ENCODE measurements at places on chromosomes 11 and 22.

DNA sequence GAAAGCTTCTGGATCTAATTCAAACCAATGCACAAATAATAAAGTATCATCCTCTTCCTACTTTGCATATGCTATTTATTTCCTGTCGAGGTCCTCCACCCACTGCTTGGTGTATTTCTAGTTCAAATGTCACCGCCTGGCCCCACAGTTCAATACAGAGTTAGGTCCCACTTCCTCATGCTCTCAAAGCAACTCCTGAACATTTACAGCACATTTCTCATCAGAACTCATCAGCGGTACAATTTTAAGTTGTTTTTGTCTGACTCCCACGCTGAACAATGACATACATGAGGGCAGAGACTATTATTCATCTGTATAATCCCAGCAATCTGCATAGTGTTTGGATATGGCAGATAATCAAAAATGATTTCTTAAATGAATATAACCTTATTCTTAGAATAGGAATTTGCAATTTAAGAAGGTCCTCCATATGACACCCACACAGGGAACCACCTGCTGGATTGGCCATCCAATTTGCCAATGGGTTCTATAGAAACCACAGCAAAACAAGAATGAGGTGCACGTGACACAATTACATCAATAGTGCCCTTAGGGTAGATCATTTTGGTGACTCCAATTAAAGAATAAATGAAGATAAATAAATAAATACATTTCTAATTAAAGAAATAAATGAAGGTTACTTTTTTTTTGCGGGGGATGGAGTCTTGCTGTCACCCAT is 54.2 kb downstream of the SLC25A17 start:
- ATAC-seq: no peak

DNA sequence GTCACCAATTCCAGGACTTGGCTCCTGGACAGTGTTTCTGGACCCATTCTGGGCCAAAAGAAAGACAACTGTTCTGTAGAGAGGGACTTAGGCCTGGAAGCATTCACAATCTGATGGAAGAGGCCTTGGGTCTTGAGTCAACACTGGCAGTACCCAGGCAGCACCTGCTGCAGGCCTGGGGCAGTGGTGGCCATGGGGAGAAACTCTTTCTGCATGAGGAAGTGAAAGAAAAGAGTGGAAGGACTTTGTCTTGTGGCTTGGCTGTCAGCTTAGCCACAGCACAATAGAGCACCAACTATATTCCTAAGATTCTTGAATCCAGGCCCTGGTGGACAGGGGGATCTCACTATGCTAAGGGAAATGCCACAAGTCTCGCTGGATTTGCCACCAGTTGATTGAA is 70.6 kb downstream of the CTSC start:
- no peak for ATAC-seq

DNA sequence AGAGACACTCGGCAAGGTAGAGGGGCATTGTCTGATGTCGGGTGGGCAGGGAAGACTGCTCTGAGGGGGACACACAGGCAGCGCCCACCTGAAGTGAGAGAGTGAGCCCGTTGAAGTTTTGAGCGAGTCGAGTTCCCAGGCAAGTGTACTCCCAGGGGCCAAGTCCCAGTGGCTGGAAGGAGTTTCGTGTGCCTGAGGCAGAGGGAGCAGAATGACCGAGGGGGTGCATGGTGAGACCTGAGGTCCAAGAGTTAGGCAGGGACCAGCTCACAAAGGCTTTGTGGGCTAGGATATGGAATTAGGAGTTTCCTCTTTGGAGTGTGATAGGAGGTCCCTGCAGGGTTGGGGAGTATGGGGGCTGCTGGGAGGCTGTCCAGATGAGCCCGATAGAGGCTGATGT is 6.2 kb downstream of the SCN2B start:
- no peak for ATAC-seq

DNA sequence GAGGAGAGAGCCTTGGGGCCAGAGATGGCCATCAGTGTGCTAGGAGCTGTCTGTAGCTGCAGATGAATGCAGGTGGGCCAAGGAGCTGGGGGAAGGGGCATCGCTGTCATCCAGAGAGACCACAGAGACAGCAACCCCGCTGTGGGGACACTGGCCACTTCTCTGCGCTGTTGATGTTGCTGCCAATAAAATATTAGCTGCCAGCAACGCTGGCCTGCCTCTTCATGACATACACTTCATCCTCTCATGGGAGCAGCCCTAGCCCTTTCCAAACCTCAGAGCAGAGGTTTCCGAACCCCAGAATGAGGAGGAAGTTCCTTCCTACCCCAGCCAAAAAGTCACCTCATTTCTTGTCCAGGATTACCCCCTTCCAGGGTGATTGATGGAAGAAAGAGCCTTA is 106.2 kb downstream of the PARVA start:
- no peak for ATAC-seq

DNA sequence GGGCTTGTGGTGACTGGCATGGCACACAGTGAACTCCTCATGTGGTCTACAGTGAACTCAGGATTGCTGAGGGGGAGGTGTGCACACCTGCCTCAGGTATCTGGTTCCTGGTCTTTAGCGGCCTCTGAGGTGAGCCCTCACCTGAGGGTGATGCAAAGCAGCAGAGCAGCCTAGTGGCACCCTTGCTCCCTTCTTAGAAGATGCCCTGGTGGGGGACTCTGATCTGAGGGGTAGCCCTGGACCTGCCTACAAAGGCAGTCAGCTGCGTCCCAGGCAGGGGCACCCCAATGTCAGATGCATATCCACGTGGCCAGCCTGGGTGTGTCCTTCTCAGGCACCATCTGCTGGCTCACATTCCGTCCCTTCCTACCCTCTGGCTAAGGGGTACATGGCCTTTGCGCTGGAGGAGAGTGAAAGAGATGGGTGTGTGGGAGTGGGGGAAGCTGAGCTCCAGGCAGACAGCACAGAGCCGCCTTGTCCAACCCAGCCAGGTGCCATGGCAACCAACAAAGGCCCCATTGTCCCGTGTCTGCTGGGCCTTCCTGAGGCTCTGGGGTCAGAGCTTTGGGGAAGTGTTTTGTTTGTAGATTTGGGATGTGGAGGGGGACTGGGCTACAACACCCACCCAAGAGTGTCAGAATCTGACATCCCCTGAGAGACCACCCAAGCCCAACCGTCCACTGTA is 5.8 kb downstream of the PLEKHB1 start:
- ATAC-seq: peak; percentile 82

- ATAC-seq: no peak
Measured at GRCh38 chr11:56103210-56103737, at the start of gene OR8H2. OR8H2 (plus strand) TSS chr11:56103687; CDS start chr11:56105043, 1,356 bp downstream.

- ATAC-seq: no peak
Measured at GRCh38 chr11:3605771-3606203, 36.0 kb downstream of the ART5 start.

DNA sequence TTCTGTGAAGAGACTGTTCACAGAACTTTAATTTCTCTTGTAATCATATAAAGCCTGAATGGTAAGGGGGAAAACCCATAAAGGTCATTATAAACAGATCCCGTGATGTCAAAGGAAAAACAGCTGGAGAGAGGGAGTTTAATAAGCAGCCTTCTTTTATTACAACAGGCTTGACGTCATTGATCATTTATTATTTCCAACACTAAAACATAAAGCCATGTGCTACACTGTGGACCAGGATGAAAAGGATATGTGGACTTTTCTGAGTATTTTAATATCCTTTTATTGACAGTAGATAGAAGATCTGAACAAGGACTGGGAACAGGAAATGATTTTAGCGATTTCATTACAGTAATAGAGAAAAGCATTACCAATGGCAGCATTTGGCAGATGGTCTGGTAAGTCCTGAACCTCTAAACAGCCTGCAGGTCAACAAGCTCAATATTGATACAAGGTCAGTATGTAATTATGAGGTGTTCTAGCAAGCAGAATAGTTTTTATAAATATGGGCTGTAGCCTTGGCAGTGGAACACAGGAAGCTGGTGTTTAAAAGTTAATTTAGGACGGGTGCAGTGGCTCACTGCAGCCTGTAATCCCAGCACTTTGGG is 25.1 kb upstream of the TPH1 start:
- ATAC-seq: peak; percentile 67

DNA sequence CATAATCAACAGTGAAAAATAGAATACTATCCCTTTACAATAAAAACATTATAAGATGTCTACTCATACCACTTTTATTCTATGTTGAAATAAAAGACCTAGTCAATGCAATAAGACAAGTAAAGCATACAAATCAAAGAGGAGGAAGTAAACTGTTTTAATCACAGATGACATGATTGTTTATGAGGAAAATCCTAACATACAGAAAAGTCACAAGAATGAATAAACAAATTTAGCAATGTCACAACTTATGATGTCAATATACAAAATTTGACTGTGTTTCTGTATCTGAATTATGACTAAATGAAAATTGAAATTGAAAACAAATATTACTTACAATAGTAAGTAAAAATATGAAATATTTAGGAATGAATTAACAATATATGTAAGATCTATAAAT is 221.9 kb upstream of the GRIA4 start:
- no peak for ATAC-seq

- ATAC-seq: no peak
Measured at GRCh38 chr11:2869134-2869526, 16.4 kb downstream of the CDKN1C start.

GRCh38 chr11:43497144-43497543 is 138.4 kb downstream of the TTC17 start:
- ATAC-seq: no peak

DNA sequence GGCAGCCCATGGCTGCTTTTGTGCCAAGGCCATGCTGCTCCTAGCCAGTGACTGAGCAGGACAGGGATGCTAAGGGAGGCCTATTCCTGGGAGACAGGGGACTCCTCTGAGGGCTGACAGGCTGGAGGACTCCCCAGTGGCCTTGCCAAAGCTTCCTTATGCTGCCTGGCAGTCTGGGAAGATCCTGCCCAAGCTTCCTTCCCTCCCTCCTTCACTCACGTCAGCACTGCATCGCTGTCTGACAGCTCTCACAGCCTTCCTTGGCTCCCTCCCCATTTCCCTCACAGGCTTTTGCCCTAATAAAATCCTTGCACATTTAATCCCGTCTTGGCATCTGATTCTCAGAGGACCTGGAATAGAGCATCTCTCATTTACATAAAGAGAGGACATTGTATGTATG is 26.5 kb downstream of the HTR3A start:
- no peak for ATAC-seq

DNA sequence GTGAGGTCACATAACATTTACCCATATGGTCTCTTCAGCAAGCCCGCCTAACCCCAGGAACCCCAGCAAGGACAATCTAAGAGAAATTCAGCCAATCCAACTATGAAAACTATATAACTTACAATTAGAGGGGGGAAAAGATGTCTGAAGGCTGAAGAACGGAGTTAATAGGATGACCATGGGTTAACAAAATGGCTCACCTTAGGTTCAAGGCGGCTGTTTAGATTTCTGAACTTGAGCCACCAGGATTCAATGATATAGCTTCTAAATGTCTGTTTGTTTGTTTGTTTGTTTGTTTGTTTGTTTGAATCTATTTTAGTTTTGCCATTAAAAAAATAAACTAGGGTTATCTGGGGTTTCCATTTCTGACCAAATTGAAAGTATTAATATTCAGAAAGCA is 109.8 kb upstream of the ZC3H12C start:
- no peak for ATAC-seq

DNA sequence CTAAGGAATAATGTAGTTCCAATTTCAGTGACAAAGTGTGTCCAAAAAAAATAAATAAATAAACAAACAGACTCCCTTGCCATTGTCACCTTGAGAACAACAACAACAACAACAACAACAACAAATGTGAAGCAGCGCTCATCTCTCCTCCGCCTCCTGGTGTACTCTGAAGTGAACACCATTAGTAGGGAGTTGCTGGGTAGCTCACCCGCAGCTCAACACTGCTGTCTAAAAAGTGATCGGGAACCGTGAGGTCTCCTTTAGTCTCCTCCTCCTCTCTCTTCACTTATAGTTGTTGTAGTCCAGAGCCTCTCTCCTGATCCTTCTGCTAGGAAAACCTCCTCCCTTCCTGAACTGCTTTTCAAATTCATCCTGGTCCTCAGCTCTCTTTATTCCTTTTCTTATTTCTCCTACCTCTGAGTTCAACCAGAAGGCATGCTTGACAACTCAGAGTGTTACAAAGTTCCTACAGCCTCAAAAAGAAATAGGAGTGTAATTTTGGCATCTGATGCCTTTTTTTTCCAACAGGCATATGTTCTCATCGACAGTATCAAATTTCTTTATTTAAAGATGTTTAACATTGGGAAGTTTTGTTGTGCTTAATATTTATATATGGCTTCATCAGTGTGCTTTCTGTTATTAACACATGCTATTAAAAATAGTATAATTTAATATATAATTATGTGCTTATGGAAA is 215.1 kb downstream of the PGR start:
- no peak for ATAC-seq

GRCh38 chr11:76496174-76496573 is 51.4 kb downstream of the EMSY start:
- no peak for ATAC-seq

GRCh38 chr11:64799623-64800302 is 3.3 kb downstream of the MAP4K2 start:
- no peak for ATAC-seq

DNA sequence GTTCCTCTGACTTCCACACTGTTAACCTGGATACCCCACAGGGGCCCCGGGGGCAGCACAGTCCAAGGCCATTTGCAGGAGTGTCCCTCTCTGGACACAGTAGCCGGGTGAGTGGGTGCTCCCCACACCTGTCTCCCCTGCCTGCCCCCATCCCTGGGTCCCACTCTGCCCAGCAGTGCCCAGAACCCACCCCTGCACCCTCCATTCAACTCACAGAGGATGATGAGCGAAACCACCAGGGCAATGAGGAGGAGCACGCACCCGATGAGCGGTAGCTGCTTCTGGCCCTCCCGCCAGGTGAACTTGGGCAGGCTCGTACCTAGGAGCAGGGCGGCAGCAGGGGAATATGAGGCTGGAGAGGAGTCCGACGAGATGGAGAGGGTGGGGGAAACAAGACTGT is 12.2 kb downstream of the TMPRSS13 start:
- ATAC-seq: no peak

DNA sequence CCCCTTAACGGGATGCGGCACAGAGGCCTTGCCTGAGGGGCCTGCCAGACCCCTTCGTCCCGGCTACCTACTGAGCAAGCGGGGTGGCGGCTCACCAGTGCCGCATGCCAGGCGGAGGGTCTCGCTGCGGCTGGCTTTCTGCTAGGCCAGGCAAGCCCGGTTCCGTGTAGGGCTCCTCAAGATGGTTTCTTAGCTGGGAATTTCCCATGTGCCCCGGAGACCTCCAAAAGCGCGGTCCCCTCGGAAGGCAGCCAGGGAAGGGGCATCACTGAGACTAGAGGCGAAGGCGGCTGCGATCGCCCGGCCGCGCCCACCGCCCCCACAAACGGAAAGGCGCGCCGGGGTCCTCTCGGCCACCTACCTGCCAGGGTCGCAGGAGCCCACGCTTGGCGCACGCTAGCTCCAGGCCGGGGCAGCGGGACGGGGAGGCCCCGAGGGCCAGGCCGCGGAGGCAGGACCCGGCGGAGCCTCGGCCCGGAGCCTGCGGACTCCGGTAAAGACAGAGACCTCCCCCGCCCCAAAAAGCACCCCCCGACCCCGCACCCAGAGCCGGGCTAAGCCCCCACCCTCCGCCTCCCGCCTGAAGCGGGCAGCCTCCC is 23.8 kb downstream of the MICAL3 start:
- peak; percentile 20 for ATAC-seq

- ATAC-seq: no peak
Measured at GRCh38 chr11:4882543-4882942, 843 bp downstream of the OR51T1 start.
